ENCODE measurements at places on chromosomes 4 and X. TPM values are rescaled to one million over a fixed set of nuclear protein-coding genes. Genes with fewer than 3 reads are reported as not detected.
A peak's percentile ranks its signal among the peaks of the same experiment; 100 is the strongest.

GRCh38 chr4:24598025-24598424 is 13.7 kb upstream of the DHX15 start:
- no peak overlapping the region for H3K27ac ChIP-seq
- no peaks in the 10 kb centered on the region for H3K4me1 ChIP-seq
- no peak overlapping the region for H3K4me3 ChIP-seq
- H3K27me3 ChIP-seq: peaks cover 1% of the 10 kb centered on the region
- no peaks in the 10 kb centered on the region for H3K36me3 ChIP-seq

- no peaks in the 10 kb centered on the region for H3K4me1 ChIP-seq
- H3K4me3 ChIP-seq: no peak overlapping the region
- DNase-seq: no peak
- no peaks in the 10 kb centered on the region for H3K36me3 ChIP-seq
Observed at GRCh38 chr4:99490286-99490685, 20.5 kb upstream of the C4orf17 start.

The IGSF1 gene
- not detected for total RNA-seq

The SLC38A5 gene
- 12.2 TPM for total RNA-seq

The RHOXF1 gene
- not detected for total RNA-seq

The RBBP7 gene
- 147 TPM for total RNA-seq

DNA sequence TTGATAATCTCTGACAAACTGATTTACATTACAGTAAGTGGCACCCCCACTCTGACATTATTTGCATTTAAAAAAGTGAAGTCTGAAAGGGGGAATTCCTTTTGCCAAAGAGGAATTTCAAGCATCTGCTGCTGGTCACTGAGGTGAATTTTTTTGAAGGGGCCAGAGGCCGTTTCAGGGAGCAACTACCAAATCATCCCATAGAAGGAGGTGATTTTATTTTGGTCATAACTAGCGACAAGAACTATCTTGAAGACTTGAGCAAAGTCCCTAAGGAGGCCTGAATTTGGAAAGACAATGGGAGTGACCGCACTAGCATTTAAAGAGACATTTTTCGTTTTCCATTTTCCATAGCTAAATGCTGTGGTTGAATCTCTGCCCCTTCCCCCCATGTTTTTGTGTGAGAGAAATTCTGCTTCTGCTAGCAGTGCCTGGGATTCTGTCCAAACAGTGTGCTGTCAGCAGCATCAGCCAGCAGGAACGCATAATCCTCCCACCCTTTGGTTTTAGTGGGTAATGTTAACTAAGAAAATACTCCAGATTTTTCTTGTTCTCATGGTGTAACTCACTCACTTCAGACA is 110.1 kb upstream of the MED14 start:
- DNase-seq: peak; percentile 95
- H3K27ac ChIP-seq: peak overlapping the region; percentile 91
- H3K4me1 ChIP-seq: peaks cover 9% of the 10 kb centered on the region
- peak overlapping the region; percentile 36 for H3K4me3 ChIP-seq
- no peaks in the 10 kb centered on the region for H3K36me3 ChIP-seq

The SLC4A4 gene
- total RNA-seq: 16.8 TPM

DNA sequence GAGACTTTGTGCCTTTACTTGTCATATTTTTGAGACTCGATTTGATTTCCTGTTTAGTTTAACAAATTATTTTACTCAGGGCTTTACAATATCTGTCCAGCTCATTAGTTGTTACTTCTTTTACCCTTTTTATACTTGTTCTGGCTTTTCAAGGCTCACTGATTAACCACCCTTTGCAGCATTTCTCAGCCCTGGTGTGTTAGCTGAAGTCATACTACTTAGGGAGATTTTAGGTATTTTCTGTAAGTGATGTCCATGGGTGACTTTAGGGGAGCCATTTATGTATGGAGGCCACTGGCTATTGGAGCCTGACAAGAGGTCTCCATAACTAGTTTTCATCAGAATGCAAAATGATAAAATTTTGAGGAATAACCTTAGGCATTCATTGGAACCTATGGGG is 147.2 kb downstream of the RPA4 start:
- no peak overlapping the region for H3K4me3 ChIP-seq
- H3K27ac ChIP-seq: no peak overlapping the region
- no peaks in the 10 kb centered on the region for H3K36me3 ChIP-seq

The DCX gene
- not detected for total RNA-seq

The AFF2 gene
- total RNA-seq: 0.72 TPM

GRCh38 chrX:24292353-24292752 is 21.5 kb downstream of the SUPT20HL2 start:
- no peaks in the 10 kb centered on the region for H3K36me3 ChIP-seq
- no peaks in the 10 kb centered on the region for H3K4me1 ChIP-seq
- peaks cover 13% of the 10 kb centered on the region for H3K27me3 ChIP-seq
- no peak overlapping the region for H3K27ac ChIP-seq

The FGF2 gene
- total RNA-seq: 54.4 TPM

GRCh38 chrX:104913348-104913747 is 307.1 kb downstream of the TEX13A start:
- no peak overlapping the region for H3K27ac ChIP-seq
- DNase-seq: no peak
- no peak overlapping the region for H3K4me3 ChIP-seq
- H3K27me3 ChIP-seq: no peaks in the 10 kb centered on the region
- no peaks in the 10 kb centered on the region for H3K4me1 ChIP-seq

The CCSER1 gene
- total RNA-seq: not detected

Measured in IMR-90 (cell line).